Fibroblast of skin of back (primary cell): ENCODE measurements at places on chromosomes 6 and 20.

GRCh38 chr6:130755368-130756034 lies 71.7 kb upstream of the SMLR1 start:
- no peak for DNase-seq

DNA sequence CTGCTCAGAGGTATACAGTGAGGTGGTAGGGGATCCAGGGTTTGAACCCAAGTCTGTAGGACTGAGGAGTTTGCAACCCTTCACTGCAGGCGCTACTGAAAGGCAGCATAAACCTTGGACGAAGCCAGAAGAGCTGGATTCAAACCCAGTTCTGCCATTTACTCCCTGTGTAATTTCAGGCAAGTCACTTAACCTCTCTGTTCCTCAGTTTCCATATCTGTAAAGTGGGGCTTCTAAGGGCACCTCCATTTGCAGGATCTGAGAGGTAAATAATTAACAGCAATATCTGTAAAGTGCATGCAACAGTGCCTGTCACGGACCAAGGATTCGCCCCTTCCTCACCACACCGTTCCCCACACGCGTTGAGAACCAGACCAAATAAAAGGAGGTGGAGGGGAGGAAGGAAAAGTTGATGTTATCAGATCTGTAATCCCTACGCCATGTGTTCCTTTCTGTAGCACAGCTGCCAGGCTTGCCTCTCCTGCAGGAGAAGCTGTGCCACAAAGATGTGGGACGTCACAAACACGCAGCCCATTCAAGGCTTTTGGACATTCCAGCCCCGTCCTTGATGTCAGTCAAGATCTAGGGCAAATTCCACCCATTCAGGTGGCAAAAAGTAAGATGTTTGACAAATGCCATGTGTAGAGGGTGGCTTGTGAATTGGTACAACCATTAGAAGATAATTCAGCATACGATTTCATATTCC lies 9.8 kb downstream of the RIPOR3 start:
- DNase-seq = no peak

- DNase-seq = no peak
Measured at GRCh38 chr6:3745566-3746118, 5.9 kb downstream of the PXDC1 start.

GRCh38 chr20:58168843-58169242 lies 59.6 kb downstream of the ANKRD60 start:
- no peak for DNase-seq

GRCh38 chr20:32523613-32524213 lies 61.4 kb downstream of the NOL4L start:
- DNase-seq = no peak

DNA sequence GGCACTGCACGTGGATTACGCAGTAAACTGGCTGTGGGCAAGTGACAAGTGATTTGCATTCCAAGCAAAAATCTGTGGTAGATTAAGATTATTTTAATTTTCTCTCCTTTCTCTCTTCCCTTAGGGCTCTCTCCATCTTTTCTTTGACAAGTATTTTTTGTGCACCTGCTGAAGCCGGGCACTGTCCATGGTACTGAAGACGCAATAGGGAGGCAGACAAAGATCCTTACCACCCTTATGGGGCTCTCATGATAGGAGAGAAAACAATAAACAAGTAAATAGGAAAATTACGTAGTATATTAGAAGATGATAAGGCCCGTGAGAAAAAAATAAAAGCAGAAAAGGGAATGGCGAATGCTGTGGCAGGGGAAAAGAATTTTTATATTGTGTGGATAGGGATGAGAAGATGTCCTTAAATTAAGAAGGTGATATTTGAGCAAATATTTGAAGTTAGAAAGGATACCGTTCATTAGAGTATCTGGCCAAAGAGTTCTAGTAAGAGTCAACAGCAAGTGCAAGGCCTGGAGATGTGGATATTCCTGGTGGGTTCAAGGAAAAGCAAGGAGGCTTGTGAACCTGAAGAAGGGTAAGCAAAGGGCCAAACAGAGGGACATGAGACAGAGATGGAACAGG lies 146.0 kb downstream of the LAMP5 start:
- DNase-seq = peak; percentile 29

DNA sequence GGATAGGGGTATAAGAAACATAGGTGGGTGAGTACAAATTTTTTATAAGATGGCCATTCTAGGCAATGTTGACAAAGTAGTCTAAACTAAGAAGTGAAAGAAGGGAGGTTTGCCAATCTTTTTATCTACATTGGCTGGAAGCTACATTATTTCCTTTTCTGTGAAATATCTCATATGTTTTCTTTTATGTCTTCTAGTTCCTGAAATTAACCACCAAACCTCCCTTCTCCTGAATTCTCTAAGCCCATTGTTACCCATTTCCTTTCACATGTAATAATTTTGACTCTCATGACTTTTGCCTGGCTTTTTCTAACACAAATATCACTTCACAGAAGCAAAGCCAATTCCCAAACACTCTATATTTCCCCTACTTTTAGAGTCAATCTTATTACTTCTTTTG lies 496.2 kb upstream of the JAG1 start:
- DNase-seq = peak; percentile 59

GRCh38 chr6:141467881-141468280 lies 664.8 kb upstream of the GJE1 start:
- peak; percentile 35 for DNase-seq

DNA sequence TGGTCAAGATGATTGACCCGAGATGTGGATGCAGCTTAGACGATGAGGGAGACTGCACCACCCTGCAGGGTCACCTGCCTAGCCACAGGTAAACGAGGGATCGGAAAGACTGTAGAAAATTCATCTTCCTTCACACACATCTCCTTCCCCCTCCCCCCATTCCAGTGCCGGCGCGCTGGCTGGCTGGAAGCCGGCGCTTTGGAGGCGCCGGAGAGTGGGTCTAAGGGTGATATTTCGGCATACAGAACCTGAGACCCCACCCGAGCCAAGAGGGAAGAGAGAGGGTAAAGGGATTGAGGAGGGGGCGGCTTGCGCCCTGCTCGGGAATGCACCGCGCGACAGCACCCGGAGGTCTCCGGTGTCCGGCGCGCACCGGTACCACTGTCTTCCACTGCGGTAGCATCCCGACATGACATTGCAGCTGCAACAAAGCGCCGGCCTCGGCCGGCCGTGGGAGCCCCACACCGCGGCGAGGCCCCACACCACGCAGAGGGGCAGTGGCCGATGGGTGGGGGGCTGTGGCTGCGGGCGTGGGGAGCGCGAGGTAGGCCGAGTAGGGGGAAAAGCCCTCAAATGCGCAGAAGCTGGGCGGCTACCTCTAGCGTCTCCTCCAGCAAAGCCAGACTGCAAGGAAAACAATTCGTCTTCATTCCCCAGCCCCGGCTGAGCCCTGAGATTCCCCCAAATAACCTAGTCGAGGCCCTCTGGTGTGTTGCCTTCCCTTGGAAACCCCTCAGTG lies 984 bp downstream of the TNFRSF21 start:
- DNase-seq = peak; percentile 18

GRCh38 chr6:150142670-150143515 lies at the start of gene PPP1R14C:
Gene PPP1R14C (plus strand): TSS chr6:150143044. CDS start chr6:150143193, 149 bp downstream.
- DNase-seq = peak; percentile 48

DNA sequence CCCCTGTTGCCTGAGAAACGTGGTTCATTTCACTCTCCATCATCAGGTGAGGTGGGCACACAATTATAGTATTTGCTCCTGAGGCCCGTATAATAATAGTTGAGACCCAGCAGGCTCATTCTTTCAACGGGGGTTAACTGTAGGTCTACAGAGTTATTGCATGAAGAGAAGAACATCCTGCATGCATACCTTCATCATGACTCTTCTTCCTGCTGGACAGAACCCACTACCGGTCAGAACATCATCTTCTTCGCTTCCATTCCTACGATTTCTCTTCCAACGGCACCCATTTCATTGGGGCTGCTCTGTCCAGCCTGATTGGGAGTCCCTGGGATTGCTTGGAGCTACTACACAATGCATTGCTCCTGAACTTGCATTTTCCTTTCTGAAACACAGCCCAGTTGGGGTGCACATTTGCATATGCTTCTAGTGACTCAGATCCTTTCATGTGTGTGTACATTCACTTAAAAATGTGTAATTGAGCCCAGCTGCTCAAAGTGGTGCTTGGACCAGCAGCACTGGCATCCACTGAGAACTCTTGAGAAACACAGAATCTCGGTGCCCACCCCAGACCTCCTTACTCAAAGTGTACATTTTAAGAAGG lies 57.4 kb downstream of the SLC24A3 start:
- peak; percentile 66 for DNase-seq

- DNase-seq = no peak
Measured at GRCh38 chr20:18989736-18990474, 176.3 kb downstream of the SCP2D1 start.

DNA sequence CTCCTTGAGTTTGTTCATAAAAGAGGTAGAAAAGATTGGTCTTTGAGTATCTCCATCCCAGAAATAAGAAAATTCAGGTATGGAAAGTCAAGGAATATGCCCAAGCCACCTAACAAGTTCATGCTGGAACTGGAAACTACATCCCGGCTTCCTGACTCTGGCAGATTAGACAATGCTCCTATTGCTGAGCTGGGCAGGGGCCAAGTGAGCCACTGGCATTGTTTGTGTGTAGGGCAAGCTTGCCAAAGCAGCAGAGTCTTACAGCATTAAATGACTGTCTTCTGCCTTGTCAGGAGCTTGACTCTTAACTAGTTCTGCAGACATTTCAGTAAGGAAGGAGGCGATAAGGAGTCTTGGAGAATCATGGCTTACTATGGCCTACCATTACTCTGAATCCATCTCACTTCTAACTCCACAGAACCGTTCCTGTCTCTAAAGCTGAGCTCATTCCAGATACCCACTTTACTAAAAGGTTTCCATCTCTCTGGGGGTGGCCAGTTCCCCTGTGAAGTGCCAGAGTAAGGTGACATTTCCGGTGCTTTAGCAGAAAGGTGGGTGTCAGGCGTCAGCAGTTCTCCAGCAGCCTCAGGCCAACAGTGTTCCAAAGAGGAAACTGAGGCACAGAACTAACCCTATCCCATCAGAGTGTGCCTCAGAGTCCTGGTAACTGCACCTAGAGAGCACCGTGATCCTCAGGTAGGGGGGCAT lies 30.1 kb downstream of the PRDM1 start:
- no peak for DNase-seq

DNA sequence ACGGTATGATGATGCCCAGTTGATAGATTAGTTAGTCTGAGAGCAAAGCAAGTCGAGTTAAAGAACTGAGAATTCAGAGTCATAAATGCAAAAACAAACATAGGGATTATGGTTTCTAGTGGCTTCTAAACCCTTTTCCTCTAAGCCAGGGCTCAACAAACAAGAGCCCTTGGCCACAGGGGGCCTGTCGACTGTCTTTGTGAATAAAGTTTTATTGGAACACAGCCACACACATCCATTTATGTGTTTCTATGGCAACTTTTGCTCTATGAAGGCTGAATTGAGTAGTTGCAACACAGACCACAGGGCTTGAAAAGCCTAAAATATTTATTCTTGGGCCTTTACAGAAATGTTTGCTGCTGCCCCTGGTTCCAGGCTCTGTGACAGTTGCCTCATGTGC lies 76.2 kb downstream of the SLC24A3 start:
- no peak for DNase-seq

- no peak for DNase-seq
Measured at GRCh38 chr6:29561091-29561490, 1.6 kb upstream of the UBD start.

GRCh38 chr6:6623553-6623952 lies 35.0 kb downstream of the LY86 start:
- no peak for DNase-seq

DNA sequence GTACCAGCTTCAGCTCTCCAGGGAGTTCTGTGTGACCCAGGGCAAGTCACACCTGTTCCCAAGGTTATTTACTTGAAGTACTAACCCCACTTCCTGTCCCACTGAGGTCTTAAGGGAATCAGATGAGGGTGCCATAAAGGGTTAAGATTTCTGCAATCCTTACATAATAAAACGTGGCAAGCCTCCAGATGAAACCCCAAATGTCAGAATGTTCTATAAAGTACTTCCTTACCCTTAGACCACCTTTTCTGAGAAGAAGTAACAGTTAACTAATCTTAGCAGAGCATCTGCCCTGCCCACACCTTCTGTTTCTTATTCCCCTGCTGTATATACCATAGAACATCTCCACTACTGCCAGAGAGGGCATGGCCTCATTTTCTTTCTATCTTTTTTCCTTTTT lies 6.0 kb upstream of the AVP start:
- no peak for DNase-seq

DNA sequence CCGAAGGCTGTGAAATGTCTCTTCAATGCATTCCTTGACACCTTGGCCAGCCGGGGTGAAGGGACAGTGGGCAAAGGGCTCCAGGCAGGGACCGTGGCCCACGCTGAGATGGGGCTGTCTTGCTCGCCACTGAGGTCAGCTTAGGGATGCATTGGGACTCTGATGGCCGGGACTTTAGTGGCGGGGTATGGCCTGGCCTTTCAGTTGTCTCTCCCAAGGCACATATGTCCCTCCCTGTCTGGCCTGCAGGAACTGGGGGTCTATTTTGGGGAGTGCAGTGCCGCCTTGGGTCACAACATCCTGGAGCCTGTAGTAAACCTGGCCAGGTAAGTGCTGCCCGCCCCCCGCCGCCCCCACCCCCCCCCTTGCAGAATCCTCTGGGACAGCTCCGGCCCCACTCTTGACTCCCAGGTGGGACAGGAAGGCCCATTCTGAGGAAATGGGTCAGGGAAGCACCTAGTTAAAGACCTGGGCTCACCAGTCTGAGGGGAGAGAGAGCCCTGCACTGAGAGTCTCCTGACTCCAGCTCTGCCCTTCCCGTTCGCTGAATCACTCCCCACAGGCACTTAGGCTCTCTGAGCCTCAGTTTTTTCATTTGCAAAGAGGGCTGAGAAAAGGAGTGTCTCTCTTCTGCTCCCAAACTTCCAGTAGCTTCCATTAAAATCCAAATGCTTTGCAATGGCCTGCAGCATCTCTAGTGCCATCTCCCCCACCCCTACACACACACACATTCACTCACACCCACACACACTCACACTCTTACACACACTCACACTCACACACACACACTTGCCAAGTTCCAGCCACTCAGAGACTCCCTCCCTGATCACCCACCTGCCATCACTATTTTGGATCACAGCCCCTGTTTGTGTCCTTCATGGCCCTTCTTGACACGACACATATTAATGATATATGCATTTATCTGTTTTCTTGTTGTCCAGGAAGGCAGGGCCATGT lies 33.1 kb downstream of the RAB44 start:
- no peak for DNase-seq

DNA sequence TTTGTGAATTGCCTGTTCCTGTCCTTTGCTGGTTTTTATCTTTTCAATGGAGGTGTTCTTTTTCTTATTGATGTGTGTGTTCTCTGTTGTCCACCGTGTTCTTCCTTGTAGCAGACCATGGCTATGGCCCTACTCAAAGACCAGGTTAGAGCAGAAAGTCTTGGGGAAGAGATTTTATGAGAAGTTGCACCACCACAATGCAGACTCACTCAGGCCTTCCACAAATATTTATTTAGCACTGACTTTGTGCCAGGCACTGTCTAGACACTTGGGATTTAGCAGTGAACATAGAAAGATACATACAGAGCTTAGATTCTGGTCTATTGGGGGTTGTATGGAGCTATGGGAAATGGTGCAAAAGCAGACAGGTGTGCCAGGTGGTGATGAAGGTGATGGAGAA lies 98.8 kb downstream of the DTD1 start:
- no peak for DNase-seq

DNA sequence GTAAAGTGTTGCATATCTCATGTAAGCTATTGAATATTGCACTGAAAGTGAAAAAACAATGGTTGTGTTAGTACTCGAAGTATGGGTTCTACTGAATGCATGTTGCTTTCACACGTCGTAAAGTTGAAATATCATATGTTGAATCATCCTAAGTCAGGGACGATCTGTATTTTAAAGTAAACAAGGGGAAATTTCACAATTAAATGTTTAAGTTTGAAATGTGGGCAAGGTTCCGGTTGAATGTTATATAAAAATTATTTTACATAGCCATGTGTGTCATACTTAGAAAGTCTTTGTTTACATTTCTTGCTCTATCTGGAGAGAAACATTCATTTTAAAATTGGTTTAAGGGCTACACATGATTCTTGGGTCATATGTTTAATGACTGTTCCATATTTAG lies 76.8 kb downstream of the AKAP7 start:
- no peak for DNase-seq
